ENCODE measurements at places on chromosomes 1 and 21.

- DNase-seq: no peak
Measured at GRCh38 chr1:31795801-31796621, 19.8 kb downstream of the SPOCD1 start.

- no peak for DNase-seq
Measured at GRCh38 chr1:107622966-107623365, 342.0 kb downstream of the VAV3 start.

GRCh38 chr1:160682983-160683865 lies 28.4 kb downstream of the CD48 start:
- DNase-seq: no peak

DNA sequence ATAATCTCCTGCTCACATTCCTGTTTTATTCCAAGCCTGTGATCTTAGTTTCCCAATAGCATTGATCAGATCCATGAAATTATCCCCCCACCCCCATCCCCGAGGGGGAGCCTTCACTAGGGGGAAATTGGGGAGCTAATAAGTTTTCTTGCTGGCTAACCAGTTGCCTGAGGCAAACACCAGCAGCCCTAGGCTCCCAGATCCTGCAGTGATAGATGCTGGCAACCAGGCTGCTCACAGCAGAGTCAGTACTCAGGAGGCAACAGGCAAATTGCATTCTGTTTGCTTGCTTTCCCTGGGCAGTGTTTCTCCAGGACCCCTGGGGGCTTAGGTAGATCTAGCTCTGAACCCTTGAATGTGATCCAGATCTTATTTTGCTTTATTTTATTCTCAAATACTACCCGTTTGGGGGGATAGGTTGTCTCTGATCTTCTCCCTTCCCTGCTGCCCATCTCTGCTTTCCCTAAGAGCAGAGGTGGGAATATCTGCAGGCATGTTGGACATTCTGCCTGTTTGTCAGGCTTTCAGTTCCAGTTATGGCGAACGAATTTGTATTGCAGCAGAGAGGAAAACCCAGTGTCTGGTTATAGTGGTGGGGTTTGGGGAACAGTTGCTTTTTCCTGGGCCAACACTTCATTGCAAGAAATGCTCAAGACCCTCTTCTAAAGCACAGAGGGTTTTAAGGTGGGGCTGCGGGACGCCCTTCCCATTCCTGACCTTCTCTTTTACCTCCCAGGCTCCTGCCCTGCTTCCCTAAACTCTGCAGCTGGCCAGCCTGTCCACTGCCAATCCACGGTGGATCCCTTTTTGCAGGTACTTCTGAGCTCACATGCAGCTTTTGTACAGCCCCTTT lies 289.8 kb upstream of the PLXNA2 start:
- no peak for DNase-seq

GRCh38 chr1:67100833-67101232 lies 33.9 kb downstream of the C1orf141 start:
- DNase-seq: no peak

DNA sequence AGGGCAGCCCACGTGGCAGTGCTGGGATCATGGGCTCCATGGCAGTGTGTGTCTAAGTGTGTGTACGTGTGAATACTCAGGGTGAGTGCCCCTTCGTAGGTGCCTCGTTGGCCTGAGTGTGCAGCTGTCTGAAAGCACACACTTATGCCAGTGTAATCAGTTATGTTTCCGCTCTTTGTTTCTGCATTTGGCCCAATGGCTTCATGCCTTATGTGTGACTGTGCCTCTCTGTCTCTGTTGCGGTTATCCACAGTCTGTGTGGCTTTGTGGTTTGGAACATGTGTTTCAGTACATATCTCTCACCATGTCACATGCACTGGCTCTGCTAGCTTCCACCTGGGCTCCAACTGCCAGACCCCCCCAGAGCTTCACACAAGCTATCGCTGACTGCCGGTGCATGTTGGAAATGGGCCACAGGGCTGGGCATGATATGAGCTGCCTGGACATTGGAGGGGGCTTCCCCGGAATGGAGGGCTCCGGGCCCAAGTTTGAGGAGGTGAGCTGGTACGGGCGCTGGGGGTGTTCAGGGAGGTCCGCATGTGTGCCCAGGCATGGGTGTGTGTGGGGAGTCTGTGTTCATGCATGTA lies 70.3 kb upstream of the TINAGL1 start:
- DNase-seq: no peak

- no peak for DNase-seq
Measured at GRCh38 chr1:67439277-67440029, 9.3 kb upstream of the SERBP1 start.

- DNase-seq: no peak
Measured at GRCh38 chr21:25583370-25584130, 23.7 kb downstream of the MRPL39 start.

DNA sequence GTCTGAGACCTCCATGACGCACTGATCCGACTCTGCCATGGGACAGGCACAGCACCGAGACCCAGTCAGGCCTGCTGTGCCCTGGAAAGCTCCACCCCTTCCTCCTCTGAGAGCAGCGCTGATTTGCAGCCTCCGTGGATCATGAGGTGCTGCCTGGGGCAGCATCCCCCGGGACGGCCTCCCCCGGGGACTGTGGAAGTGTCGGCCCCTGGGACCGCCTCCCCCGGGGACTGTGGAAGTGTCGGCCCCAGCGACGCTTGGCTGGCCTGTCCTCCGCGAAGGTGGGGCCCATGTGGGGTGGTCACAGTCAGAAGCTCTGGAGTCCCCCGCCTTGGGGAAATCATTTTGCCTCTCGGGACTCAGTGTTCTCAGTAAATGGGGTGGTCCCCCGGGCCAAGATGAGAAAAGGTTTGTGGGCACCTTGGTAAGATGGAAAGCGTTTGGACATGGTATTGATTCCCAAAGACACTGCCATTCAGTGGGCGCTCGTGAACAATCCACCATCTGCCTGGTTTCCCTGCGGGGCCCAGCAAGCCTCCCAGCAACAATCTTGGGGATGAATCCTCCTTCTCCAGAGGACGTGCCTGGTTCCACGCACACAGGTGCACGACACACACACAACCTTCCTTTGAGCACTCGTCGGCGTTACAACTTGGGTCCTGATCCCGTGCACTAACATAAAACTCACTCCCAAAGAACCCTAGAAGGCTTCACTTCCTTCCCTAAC lies 3.0 kb downstream of the TFF2 start:
- DNase-seq: no peak

- DNase-seq: no peak
Measured at GRCh38 chr1:118504221-118504644, 319.2 kb upstream of the SPAG17 start.

DNA sequence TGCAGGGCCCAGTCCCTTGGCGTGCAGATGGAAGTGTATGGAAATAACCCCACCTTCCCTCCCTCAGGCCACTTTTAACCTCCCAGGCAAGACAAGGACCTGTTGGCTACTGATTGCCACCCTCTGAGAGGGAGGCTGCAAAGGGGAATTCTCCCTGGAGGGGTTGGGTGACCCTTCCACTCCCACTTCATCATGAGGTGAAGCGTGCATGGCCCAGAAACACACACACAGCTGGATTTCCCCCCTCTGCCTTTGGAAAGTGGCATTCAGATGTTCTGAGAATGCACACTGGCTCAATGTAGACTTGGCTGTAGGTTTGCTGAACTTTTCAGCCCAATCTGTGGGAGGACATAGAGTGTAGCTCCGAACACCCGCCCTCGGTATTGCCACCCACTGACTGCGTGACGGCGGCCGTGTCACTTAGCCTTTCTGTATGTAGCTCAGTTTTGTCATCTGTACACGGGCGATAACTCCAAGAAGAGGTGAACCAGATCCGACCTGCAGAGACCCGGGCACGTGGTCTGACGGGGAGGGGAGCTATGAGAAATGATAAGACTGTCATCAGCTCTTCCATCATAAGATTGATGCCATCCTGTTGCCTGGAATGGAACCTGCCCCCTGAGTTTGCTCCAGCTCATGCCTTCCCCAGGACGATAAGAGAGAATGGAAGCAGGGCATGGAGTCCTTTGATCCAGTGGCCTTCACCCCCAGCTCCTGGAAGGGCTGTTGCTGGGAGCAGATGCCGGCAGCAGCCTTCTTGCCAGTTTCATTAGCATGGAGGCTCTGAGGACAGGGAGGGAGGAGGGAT lies 19.3 kb downstream of the MIIP start:
- DNase-seq: no peak

GRCh38 chr1:173768206-173768605 lies 53.4 kb downstream of the KLHL20 start:
- DNase-seq: no peak

DNA sequence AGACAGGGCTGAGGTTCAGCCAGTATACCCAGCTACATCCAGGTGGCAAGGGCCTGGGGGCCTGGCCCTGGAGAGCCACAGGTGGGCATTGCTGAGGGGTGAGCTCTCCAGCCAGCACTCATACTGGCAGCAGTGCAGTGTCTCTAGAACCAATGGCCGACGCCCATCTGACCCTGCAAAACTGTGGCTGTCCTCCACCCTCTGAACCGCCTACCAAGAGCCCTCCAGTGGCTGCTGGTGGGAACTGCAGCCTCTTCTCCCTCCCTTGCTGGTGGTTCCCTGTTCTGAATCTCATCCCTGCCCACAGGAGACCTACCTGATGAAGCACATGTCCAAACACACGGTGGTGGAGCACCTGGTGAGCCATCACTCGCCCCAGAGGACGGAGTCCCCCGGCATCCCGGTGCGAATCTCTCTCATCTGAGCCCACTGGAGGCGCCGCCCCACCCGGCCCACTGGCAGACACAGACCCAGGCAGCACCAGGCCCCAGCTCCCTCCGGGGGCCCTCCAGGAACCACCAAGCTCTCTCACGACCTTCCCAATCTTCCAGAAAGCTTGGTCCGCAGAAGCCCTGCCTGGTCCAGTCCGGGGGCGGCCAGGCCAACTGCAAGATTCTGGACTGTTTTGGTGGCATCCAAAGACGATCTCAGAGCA lies 22.1 kb downstream of the A3GALT2 start:
- DNase-seq: peak; percentile 13

DNA sequence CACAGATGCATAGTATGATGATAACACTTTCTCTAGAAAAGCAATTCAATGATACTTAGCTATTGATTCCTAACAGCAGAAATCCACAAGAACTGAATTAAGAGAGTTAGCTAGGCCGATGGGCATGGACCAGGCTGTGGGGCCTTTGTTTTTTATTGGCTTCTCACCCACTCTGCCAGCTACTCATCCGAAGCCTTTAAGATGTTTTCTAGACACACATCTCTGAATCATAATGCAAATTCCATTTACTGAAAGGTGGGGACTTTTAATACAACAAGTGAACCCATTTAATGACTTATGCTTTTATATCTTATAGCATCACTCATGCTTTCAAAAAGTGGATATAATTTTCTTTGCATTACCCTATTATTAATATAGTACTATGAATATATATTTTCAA lies 170.2 kb downstream of the RUNX1 start:
- DNase-seq: no peak

DNA sequence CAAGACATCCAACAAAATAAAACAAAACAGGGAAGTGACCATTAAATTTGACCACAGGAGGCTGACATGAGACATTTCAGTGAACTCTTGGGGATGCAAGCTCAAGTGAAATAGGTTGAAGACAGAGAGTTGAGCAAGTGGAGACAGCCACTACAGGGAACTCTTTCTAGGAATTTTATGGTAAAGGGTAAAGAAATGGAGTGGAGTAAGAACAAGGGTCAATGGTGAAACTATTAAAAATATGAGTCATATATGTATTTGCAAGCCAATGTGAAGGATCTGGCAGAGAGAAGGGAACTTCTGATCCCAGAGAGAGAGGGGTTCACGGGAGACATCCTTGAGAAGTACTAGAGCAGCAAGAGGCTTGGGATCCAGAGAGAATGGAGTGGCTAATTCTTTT lies 9.1 kb upstream of the TRABD2B start:
- no peak for DNase-seq

DNA sequence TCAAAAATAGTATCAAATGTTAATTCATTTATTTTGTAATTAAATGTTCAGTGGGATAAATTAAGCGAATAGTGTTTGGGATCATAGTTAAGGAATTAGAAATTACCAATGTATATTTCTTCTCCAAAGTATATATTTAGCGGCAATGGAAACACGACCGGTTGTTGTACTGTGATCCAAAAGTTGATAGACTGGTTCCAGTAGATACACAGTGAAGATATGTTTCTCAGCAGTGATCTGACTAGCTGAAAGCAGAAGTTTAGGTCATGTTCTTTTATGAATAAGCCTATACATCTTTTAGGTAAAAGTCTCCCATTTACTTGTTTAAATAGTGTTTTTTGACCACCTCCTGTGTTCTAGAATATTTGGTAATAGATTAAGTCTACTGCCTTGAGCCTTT lies 8.8 kb downstream of the USP16 start:
- no peak for DNase-seq

- no peak for DNase-seq
Measured at GRCh38 chr1:20903437-20903836, 116.3 kb upstream of the HP1BP3 start.

GRCh38 chr1:232385221-232385620 lies 244.7 kb downstream of the SIPA1L2 start:
- DNase-seq: no peak

GRCh38 chr1:30536530-30536929 lies 186.9 kb downstream of the MATN1 start:
- no peak for DNase-seq

DNA sequence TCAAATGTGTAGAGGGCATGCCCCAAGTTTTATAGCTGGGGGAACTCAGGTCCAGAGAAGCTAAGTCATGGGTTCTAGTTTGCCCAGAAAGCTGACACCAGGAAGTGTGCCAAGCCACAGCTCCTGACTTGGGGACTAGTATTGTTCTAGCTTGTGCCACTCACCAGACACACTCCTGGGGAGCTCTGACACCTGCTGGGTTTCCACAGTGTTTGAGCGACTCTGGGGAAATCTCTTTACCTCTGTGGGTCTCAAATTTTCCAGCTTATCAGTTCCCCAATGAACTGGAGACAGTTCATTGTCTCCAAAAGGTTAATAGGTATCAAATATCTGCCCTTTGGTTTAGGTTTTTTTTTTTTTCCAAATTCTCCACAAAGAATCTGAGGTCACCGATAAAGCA lies 4.2 kb downstream of the KISS1 start:
- no peak for DNase-seq

DNA sequence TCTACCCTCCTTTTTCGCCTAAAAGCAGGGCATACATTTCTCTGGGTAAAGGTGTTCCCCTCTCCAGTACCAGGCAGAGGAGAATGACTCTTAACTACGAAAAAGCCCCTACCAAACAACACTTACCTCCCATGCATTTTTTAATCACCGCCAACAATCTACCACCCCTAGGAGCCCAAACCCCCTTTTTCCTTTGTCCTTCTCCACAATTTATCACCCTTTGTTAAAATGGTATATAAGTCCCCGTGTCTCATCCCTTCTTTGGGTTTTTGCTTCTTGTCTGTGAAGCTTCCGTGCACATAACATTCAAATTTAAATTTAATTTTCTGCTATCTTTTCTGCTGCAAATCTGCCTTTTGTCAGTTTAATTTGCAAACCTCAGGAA lies 27.6 kb upstream of the COL18A1 start:
- DNase-seq: no peak

- no peak for DNase-seq
Measured at GRCh38 chr1:168629466-168629865, 53.1 kb downstream of the XCL1 start.
